Stimulated activated CD4-positive, alpha-beta T cell treated with anti-CD3 and anti-CD28 coated beads, TNF-alpha, amount 100 ng/mL, for 24 hours (primary cell): ENCODE measurements at places on chromosomes 3 and 15.

DNA sequence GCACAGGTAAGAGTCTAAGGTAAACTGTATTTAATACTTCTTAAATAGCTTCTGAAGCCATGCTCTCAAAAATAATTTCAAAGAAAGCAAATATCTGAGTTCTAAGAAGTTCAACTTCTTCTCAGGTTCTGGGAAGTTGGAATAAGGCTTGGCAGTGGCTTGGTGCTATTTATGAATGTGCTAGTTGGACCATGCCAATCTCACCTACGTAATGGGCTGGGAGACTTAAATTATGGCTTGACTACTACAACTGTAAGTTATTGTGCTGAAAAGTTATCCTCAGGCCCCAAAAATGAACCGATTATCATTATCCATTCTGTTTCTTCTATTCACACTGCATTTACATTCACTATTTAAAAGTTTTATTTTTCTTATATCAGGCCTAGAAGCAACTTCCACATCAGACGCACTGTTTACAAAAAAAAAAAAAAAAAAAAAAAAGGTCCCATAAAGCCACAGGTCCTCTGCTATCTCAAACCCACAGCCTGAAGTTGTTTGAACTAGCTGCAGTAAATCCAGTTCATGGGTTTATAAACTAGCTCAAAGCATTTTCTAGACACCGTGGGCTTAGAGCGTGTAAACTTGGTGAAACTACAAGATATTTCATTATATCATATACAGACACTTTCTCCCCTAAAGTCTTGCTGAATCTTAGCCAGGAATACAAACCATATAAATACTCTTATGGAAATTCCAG is 3.4 kb downstream of the LRIG1 start:
- no peak for DNase-seq

DNA sequence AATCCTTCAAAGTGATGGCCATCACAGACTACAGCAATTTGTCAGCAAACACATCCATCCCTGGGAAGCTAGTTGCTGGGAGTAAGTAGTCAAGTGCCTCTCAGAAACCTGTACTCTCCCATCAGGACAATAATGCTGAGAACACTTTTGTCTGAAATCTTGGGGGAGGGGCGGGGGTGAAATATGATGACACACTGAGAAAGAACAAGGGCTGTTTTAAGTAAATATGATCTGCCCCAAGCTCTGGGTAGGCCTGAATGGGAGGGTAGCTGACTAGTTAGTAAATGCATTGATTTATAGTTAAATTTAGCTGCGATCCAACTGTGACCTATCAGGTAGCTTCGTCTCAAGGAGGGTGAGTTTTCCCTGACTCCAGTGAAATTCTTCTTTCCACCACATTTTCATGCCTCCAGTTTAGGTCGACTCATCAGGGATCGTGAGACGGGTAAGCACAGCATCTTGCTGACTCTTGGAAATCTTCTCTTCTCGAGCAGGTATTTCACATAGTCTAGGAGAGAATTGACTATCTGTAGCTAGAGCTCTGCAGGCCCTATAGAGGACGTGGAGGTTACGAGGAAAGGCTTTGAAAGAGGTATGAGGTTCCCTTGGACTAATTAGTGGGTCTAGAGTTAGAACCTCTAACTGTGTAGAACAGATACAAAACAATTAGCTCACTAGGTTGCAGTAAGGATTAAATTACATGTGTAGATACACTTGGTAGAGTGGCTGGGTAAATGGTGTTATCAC is 213.4 kb upstream of the SLC2A2 start:
- DNase-seq = no peak

DNA sequence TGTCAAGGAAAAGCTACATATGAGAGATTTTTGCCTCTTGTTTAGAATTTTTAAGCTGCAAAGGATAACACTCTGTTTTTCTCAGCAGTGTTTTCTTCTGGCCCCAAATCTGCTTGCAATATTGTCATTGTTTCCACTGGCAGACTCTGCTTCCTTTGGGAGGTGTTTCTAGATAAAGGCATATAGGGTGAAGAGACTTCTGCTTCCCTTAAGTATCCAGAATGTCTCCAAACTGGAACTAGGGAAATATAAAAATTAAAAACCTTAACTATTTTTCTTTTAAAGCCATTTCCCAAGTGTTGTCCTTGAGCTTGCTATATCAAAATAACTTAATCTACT is 225.8 kb downstream of the CGGBP1 start:
- DNase-seq = no peak

- DNase-seq = no peak
Measured at GRCh38 chr3:109224333-109224732, 87.8 kb downstream of the C3orf85 start.

DNA sequence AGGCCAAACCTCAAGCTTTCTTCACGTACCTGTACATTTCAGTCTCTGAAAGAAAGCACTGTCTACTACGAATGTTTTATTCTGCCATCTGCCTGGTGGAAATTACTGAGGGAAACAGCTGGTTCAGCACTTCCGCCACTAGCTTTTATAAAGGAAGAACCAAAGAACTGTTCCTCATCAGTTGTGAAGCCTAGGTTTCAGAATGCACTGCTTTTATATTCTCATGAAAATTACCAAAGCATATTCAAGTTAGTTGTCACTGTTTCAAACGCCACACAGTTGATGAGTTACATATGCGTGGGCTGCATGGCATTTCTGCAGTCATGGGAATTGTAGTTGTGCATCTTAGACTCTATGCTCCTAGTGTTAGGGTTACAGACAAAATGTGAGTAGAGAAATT is 21.5 kb upstream of the ZBTB38 start:
- no peak for DNase-seq
